ENCODE measurements at places on chromosomes 1 and 21.
A peak's percentile ranks its signal among the peaks of the same experiment; 100 is the strongest.

DNA sequence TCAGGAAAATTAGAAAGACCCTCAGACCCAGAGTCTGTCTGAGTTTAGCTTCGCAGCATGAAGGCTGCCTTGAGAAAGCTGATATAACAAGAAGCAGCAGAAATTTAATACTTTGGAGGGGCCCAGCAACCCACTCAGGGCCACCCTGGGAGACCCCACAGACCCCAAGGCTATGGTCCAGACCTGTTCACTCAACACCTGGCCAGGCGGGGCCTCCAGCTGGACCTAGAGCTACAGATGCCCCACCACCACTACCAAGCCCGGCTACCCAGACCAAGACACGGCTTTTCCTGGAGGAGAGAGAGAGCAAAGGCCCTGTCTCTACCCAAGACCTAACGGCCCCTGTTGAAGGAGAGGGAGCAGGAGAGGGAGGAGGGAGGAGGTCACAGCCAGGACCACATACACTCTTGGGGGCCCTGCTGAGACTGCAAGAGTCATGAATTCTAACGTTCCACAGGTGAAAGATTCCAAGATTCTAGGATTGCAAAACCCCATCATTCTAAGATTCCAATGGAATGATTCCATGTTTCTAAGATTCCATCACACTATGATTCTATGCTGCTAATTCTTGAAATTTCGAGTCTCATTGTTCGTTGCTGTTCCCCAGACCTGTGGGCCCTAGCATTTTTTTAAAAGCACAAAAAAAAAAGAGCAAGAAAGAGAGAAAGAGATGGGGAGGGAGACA is 53.2 kb downstream of the LACTBL1 start:
- DNase-seq = no peak

DNA sequence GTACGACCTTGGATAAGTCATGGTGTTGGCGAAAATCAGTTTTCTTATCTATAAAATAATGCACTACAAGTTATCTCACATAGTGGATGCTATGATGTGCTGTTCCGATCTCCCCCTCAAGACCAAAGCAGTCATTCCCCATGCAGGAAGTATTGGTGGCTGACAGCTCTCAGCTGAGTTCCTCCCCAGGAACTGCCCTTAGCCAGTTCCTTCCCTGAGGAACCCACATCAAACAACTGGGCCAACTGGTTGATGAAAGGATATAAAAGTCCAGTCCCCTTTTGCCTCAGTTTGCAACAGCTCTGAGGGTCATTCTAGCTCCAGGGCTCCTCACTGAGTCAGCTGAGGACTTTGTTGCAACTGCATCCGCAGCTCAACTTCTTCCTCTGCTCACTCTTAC is 16.1 kb upstream of the SLAMF1 start:
- DNase-seq = no peak

DNA sequence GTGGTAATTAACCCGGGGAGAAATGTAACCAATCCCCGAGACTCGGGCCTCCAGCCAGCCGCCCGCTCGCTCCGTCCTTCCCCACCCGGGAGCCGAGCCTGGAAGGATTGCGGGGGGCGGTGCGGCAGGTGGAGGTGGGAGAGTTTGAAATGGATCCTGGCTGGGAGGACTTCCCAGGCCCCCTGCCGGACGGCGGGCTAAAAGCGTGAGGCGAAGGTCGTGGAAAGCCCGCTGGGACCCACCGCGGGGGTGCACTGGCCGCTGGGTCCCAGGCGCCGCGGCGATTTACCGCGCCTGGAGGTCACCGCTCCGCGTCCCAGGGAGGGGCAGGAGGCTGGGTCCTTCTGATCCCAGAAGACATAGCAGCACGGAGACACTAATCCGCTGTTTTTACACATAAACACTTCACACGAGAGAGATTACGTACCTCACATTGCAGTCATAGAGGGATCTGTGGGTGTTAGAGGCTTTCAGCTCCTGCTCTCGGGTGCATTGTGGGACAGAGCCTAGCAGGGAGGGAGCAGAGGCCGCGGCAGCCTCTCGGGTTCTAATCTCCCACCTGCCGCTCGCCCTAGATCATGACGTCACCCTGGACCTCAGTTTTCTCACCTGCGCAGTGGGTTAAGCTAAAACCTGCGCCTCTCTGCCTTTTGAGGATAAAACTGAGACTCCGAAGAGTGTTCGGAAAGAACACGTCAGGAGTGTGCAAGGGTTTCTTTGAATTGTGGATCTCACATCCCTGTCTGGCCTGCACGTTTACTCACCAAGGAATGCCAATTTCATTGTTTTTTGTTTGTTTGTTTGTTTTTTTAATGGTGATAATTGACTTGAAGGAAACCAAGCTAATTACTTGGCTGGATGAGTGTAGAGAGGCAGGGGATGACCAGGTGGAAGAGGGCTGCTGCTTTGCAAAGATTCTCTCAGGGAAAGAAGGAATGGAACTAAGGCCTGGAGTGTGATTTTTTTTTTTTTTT is 17.1 kb upstream of the TMEM9 start:
- DNase-seq = peak; percentile 13

GRCh38 chr1:218284377-218284916 is 646 bp upstream of the RRP15 start:
- DNase-seq = peak; percentile 20

DNA sequence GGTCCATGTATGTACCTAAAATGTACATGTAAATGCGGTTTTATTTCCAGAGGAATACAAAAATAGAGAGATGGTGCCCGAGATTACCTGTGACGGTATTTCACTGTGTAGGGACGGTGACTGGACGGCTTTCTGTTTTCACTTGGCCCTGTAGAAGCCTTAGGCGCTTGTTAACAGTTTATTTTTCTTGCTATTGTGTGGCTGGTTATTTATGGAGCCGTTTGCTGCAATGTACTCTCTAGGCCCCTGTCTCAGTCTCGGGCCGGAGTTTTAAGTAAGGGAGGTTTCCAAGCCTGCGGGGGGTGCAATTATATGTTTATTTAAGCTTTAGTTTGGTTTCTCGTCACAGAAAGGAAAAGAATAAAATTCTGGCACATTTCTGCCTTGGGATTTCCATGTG is 413 bp downstream of the EFCAB7 start:
- DNase-seq = no peak

DNA sequence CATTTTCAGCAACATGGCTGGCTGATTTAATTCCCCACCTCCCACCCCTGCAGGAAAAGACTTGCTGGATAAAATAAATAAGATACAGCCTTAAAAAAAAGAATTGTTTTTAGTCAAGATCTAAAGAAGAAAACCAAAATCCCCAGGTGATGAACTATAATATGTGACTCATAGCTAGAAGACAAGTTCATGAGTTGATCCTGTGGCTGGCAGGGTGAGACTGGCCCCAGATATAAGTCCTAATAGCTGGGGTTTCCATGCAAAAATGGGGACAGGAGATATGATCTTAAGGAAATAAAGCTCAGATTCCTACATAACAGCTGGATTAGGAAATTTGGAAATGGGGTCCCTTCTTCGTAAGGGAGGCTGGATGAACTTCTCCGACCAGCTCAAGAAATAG is 21.9 kb upstream of the RGSL1 start:
- no peak for DNase-seq

GRCh38 chr1:235882816-235883215 is 16.1 kb upstream of the LYST start:
- DNase-seq = no peak

- DNase-seq = no peak
Measured at GRCh38 chr1:157751283-157751682, 25.6 kb downstream of the FCRL2 start.

DNA sequence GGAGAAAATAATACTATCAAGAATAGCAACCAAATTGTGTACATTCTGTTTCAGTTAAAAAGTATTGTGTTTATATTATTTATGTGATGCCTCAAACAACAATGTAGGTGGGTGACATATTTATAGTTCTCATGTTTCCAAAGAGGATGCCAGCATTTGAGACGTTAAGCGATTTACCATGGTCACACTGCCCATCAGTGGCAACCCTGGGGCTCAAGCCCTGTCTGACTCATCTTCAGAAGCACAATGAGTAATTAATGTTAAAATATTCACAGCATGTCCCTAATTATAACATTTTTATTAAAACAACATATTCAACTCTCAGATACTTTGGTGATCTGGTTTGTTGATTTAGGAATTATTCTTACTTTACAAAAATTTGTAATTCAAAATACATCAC is 409.4 kb downstream of the BRINP3 start:
- DNase-seq = no peak

GRCh38 chr1:153374071-153374470 is 1.4 kb downstream of the S100A12 start:
- DNase-seq = no peak

- DNase-seq = peak; percentile 81
Measured at GRCh38 chr1:178686407-178686806, 38.6 kb upstream of the RALGPS2 start.

GRCh38 chr1:11229203-11229602 is 33.1 kb downstream of the MTOR start:
- no peak for DNase-seq

GRCh38 chr1:159778266-159778665 is 2.5 kb upstream of the DUSP23 start:
- no peak for DNase-seq

GRCh38 chr1:3795453-3796214 is 664 bp downstream of the LRRC47 start:
- no peak for DNase-seq

DNA sequence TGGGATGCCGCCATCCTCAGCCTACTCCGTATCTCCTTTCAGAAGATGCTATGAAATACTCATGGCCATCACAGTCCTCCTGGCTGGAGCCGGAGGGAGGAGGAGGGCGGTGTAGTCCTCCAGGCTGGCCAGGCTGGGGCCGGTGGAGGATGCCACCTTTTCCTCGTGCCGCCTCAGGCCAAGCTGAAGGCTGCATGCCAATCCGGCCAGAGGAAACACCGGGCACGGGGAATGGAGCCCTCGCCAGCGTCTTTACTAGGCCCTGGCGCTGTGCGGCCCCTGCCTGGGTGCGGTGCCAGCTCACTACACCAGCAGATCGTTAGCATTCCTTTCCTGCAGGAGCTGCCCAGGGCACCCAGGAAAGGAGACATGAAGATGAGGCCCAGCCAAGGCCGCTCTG is 70.1 kb downstream of the CASZ1 start:
- no peak for DNase-seq

DNA sequence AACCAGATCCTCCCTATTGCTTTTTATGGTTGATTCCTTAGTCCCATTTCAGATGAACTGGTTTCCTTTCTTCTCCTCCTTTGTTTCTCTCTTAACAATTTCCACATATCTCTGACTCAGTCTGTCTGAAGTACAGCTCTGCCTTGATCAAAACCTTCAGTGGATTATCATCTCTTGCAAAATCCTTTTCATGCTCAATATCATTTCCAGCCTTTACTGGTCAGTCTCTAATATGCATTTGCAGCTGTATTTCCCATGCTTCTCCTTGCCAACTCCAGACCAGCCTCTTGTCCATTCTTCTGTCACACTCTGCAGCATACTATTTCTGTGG is 72.2 kb downstream of the SNX7 start:
- peak; percentile 68 for DNase-seq

DNA sequence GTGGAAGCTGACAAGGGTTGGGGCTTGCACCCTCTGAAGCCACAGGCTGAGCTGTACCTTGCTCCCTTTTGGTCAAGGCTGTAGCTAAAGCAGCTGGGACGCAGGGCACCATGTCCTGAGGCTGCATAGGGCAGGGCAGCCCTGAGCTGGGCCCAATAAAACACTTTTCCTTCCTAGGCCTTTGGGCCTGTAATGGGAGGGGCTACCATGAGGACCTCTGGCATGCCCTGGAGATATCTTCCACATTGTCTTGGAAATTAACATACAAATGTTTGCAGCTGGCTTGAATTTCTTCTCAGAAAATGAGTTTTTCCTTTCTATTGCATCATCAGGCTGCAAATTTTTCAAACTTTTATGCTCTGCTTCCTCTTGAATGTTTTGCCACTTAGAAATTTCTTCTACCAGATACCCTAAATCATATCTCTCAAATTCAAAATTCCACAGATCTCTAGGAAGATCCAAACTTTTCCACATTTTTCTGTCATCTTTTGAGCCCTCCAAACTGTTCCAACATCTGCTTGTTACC is 32.9 kb upstream of the TTLL7 start:
- DNase-seq = no peak
